MG63 (cell line): ENCODE measurements at places on chromosomes 4 and X.
A peak's percentile ranks its signal among the peaks of the same experiment; 100 is the strongest.

- DNase-seq, result peak; percentile 57
Measured at GRCh38 chrX:135974279-135974856, 580 bp upstream of the MMGT1 start.

DNA sequence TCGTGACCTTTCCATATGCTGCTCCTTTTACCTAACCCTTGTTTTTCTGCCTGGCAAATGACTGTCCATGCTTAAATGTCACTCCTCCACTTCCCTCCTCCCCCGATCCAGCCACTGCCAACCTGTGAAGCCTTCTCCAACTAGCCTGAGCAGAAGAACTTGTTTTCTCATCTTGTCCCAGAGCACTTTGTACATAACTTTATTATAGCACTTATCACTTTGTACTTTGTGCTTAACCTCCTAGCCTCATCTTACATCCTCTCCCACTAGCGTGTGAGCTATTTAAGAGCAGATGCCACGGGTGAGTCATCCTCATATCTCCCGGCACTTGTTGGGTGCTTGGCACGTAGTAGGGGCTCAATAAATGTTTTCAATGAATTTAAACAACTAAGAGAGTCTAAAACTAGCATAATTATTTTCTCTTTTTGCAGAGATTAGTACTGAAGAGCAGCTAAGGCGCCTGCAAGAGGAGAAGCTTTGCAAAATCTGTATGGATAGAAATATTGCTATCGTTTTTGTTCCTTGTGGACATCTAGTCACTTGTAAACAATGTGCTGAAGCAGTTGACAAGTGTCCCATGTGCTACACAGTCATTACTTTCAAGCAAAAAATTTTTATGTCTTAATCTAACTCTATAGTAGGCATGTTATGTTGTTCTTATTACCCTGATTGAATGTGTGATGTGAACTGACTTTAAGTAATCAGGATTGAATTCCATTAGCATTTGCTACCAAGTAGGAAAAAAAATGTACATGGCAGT, 46.9 kb downstream of the XIAP start:
- DNase-seq, result no peak

DNA sequence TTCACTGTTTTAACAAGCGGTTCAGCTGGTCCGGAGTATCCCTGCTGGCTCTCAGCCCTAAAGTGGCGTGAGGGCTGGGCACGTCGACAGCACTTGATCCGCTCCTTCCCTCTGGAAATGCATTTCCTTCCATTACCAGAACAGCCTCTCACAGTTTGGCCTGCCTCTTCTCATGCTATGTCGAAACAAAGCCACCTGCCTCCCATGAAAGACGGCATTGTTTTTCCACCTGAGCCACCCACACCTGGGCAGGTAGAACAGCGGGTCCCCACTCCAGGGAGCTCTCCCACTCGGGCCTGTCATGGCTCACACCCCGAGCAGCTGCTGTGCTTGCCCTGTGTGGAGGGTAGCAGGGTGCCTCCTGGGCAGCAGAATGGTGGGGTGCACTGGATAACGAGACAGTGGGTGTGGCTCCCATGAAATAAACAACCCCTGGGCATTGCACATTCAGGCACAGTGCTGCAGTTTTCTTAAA, 86.2 kb downstream of the FHDC1 start:
- no peak for DNase-seq

GRCh38 chr4:159308566-159309340, 205.9 kb downstream of the RAPGEF2 start:
- DNase-seq, result no peak

- no peak for DNase-seq
Measured at GRCh38 chr4:88812420-88812819, 114.8 kb upstream of the NAP1L5 start.

DNA sequence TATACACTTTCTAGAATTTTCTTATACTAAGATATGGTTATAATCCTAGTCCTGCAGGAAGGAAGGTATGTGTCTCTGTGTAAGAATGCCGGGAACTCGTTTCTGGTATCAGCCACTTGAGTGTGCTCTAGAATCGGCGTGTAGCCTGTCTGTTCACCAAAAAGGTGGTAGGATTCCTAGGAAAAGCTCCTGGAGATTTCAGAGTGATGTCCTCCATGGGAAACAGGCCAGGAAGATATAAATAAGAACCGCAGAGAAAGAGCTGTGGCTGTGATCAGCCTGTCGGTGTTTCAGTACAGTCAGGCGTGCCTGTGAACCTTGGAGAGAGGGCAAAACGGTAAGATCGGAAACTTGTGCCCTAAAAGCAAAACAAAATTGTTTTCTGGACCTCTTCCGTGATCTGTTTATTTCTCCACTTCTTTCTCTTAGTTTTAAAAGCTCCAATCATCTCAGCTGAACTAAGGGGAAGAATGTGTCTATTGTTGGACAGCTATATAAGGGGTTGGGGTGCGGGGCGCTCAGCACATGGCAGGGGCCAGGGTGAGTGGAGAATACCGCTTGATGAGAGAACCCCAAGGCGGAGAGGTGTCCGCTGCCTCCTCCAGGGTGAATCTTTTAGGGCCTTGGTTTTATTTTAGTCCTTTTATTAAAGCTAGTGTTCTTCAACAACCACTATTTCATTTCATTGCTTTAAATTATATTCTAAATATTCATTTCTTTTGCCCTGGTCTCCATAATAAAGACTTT, 303.8 kb upstream of the TENM3 start:
- no peak for DNase-seq

DNA sequence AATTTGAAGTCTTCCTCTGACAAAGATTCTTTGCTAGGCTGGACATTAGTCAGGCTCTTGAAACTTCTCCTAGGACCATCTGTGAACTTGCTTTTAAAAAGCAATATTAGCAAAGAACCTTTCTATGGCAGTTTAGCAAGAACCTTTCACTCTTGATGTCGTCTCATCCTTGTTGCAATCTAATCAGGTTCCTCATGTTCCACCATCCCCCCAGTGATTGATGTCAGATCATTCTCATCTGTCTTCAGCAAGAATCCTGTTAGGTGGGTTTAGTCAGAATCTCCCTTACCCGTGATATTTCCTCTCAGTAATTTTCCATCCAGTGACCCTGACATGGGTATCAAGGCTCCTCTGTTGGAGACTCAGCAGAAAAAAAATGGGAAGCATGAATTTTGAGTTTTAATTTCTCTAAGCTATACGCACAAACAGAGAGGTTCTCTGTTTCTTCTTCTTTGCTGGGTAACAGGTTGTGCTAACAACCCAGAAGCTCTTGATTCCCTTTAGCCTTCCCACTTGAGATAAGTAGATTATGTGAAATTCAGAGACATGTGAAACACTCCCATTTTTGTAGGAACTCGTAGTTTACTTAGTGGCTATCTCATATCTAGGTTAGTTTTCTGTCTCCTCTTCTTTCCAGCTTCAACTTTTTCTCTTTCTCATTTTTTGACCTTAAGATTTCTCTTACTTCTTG, 507.4 kb downstream of the C4orf33 start:
- DNase-seq, result no peak

DNA sequence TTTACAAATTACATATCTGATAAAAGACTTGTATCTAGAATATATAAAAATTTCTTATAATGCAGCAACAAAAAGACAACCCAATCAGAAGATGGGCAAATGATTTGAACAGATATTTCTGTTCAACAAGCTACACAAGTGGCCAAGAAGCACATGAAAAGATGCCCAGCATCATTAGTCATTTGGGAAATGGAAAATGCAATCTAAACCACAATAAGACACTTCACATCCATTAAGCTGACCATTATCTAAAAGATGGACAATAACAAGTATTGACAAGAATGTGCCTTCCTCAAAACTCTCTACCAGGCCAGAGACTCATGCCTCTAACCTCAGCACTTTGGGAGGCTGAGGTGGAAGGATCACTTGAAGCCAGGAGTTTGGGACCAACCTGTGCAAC, 53.9 kb downstream of the SPINK2 start:
- DNase-seq, result no peak

- no peak for DNase-seq
Measured at GRCh38 chrX:10901290-10901633, 209.9 kb upstream of the HCCS start.

DNA sequence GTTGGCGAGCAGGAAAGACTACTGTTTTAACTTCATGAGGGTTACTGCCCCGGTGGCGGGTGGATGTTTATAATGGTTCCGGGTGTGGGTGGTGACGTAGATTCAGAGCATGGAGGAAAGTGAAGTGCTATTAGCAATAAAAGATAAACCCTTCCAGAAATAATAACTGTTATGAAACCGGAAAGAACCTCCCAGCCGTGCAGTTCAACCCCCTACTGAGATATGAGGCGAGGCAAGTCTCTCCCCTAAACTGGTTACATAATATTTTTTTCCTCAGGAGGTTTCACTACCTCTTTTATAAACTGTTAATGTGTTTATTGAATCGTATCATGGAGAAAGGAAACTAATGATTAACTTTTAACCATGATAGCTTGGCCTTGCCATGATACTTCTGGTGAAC, 33.9 kb upstream of the STIM2 start:
- DNase-seq, result no peak

DNA sequence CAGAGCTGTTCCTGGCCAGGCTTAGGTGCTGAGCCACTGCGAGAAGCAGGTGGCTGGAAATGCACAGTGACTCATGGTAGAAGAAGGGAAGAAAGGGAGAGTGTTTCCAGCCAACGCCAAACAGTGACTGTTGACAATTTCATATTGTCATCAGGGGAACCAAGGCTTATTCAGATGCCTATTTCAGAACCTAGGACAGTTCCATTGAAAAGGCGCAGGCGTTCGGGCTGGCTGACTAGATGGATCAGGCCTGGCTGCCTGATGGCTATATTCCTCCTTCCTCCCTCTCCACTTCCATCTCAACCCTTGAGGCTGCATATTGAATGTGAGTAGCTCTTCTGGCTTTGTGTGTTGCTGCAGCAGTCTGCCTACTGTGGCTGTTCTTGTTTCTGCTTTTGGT, 73.0 kb upstream of the FRMPD4 start:
- peak; percentile 2 for DNase-seq

DNA sequence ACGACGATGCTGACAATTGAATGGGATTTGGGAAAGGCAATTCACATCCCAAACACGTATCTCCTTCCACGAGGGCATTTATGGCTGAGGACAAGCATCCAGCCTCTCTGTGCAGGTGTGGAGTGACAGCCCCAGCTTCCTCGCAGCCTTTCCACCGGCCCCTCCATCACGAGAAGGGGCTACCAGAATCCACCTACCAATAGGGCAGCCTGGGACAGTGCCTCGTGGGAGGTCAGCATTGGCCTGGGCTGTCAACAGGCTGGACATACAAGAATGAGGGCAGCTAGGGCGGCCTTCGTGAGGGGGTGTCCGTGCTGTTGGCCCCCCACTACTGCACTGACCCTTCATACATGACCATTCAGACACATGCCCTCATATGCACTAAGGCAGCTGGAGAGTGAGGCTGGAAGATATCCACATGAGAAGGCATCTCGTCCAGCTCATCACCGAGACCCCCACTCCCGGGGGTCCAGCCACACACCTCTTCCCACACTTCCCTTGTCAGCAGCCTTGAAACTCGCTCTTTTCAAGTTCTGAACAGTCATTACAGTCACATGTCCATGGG, 81.0 kb upstream of the ADRA2C start:
- DNase-seq, result no peak

GRCh38 chr4:23969635-23970145, 79.8 kb upstream of the PPARGC1A start:
- DNase-seq, result no peak
